Stimulated activated CD8-positive, alpha-beta memory T cell treated with anti-CD3 and anti-CD28 coated beads, Interleukin-4, amount 100 ng/mL, for 4 hours (primary cell): ENCODE measurements at places on chromosomes 3 and 15.

DNA sequence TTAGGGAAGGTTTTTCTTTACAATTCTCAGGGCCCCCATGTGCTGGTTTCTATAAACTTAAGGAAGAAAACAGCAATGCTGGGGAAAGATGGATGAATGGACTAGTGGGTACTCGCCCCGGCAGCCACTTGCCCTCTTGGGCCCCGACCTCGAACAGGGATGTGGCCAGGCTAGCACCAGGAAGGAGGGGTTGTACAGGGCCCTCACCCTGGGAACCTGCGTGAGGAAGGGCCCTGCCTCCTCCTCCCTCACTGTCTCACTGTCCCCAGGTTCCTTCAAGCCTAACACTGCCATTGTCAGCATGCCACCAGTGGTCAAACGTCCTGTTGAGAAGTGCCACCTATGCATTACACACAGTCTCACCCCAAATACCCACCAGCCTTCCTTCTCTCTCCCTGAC is 9.1 kb downstream of the ADAMTS17 start:
- DNase-seq, result no peak

DNA sequence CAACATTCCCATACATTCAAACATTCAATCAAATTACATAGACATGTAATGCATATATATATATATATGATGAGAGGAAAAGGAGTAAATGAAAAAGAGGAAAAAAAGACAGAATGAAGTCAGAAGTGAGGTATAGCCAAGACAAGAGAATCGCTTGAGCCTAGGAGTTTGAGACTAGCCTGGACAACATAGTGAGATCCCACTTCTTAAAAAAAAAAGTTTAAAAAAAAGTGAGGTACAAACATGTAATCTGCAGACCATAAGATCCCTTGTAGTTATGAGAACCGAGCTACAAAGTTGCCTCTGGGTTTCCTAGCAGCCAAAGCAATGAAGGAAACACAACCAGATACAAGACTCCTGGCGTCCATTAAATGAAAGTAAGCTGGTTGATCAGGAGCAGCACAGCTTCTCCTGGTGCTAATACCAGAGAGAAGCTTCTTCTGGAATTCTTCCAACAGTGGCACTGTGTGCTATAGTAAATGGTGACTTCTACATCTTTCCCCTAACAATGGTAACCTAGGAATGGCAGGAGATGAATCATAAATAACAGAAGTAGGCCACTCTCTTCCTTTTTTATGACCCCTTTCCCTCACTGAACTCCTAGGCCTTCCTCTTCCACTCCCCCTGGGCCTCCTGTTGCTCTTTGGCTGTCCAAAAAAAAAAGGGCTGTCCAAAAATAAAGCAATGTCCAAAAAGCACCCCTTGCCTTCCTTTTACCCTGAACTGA is 3.5 kb downstream of the KCNMB3 start:
- DNase-seq, result no peak

- DNase-seq, result no peak
Observed at GRCh38 chr15:84764989-84765388, 16.6 kb downstream of the ZNF592 start.

GRCh38 chr15:50416890-50417289 is 7.3 kb upstream of the USP8 start:
- no peak for DNase-seq

GRCh38 chr15:88397506-88397905 is 69.7 kb downstream of the MRPL46 start:
- no peak for DNase-seq

- DNase-seq, result no peak
Observed at GRCh38 chr3:99508191-99508590, 130.2 kb upstream of the COL8A1 start.

DNA sequence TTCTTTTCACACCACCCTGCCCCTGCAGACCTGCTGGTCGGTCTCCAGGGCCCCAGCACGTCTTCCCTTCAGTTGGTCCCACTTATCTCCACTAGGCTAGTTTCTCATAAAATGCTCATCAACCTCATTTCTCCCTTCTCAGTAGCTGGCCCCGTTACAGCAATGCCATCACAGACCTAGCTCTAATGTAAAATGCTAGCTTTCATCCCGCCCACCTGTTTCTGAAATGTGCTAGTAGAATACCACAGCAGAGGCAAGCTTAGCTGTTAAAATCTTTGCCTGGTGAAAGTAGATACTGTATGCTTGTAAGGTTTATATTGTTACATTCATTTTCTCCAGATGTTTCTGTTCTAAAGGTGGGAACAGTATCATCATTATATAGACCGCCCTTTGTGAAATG is 13.1 kb downstream of the MKRN2OS start:
- no peak for DNase-seq

DNA sequence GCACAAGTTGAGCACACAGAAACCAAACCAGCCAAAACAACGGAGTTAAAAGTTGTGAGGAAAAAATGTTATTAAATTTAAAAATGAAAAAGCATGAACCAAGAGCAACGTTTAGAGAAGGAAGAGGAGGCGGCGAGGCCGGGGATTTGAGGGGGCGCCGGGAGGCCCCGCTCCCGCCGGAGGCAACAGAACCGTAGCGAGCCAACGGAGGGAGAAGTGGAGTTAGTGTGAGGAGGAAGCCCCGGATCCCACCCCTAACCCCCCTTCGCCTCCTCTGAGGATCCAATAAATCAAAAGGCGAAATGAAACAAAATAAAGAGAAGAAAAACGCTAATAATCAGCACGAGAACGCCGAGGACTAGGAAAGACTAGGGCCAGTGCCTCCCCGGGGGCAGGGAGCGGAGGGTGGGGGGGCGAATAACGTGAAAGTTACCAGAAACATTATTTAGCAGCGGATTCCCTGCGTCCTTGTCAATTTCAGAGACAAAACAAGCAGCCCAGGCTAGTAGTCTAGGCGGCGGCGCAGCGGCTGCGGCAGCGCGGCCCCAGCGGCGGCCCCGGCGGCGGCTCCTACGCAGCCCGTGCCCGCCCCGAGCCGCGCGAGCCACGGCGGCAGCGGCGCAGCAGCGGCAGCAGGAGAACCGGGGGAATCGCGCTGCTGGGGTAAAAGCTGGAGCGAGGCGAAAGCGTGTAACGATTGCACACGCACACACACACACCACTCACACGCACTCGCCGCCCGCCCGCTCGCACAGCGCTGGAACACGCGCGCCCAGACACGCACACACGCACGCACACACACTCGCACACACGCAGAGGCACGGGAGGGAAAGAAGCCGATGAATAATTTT is 1.7 kb downstream of the MEIS2 start:
- DNase-seq, result no peak

DNA sequence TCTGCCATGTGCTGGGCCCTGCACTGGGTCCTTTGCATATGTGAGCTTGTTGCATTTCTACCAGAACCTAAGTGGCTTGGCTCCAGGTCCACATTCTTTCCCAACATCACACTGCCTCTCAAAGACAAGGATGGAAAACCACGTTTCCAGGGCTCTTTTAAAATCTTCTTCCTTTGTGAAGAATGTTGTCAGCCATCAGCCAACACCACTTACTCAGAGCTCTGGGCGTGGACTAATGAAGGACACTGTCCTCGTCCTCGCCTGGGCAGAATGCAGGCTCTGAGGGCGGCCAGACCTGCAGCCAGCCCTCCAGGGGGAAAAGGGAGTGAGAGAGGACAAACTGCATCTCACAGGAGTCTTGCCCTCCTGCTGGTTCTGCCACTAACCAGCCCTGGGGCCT is 49.7 kb downstream of the MAGEF1 start:
- no peak for DNase-seq

DNA sequence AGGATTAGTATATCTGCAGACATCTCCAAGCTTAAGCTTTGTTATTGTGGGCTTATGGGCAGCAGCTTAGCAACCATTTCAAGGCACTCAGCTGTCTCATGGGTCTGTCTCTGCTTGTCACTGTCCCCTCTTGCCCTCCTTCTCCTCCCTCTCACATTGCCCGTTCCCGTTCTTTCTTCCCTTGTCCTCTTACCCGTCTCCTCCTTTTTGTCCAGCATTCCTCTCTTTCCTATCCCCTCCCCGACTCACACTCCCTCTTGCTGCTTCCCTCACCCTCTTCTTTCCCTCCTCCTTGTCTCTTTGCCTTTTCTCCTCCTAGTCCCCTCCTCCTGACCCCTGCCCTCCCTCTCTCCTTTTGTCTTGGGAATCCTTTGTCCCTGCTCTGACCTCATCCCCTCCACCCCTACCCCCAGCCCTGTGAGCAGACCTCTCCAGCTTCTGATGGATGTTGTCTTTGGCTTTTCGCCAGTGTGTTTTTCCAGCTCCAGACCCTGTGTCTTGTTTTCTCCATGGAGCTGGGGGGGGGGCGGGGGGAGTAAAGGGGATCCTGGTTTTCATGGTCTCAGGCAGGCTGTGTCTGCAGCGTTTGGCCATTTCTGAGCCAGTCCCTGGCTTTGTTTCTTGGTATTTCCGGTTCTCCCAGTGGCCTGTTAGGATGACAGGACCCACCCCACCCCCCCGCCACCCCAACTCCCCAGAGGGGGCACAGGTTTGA is 47.9 kb upstream of the TRAK1 start:
- no peak for DNase-seq

- peak; percentile 9 for DNase-seq
Observed at GRCh38 chr3:152524198-152525140, 255.7 kb downstream of the MBNL1 start.

DNA sequence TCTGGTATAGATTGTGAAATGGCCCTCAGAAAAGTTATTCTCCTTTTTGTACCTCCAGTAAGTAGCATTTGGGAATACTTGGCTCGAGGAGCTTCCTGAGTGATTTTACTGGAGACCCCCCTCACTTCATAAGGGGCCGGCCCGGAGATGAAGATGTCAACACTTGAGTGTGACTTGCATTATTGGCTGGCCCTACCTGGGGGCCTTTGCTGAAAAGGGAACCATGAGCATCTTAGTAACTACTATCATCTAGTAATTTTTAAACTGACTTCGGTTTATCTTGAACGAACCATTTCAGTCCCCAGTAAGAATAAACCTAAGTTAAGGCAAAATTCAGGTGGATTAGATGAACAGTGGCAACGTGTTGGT is 1.3 kb downstream of the FAIM start:
- DNase-seq, result no peak

- no peak for DNase-seq
Observed at GRCh38 chr3:541062-541801, 344.7 kb downstream of the CHL1 start.

- no peak for DNase-seq
Observed at GRCh38 chr3:159513444-159513843, 475.2 kb upstream of the IL12A start.

DNA sequence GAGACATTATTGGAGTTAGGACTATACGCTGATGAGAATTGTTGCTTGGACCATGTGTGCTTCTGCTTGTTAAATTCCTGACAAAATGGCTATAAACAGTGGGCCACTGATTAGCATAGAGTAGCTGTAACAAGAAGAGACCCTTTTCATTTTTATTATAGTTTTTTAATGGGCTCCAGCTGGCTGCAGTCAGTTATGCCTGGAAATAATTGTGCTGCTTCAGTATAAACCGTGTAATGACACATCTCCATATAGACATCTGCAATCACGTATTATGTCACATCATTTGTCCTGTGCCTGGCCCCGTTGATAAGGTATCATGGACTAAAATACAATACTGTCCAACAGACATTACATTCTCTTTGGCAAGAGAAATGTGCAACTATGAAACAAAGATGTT is 50.9 kb downstream of the ARPP21 start:
- no peak for DNase-seq

- no peak for DNase-seq
Observed at GRCh38 chr3:116663161-116664110, 46.1 kb upstream of the TUSC7 start.

GRCh38 chr15:59558851-59559250 is 52.7 kb upstream of the GCNT3 start:
- no peak for DNase-seq

DNA sequence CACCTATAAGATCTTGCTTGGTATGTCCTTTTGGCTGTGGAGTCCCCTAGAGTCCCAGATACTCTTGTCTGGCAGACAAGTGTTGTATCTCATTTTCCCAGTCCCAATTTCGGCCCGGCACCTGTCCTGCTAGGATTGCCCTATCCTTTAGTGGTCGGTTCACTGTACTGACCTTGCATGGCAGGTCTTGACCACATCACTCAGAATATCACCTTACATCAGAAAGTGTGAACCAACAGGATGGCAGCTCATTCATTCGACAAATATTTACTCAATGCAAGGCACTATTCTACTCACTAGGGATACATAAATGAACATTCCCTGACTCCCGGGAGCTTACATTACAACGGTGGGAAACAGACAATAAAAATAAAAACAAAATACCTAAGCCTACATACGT is 5.7 kb upstream of the CCDC80 start:
- DNase-seq, result no peak

GRCh38 chr15:90103701-90104329 is 1.5 kb upstream of the IDH2 start:
- no peak for DNase-seq

GRCh38 chr3:123586131-123586530 is 1.3 kb upstream of the HACD2 start:
- no peak for DNase-seq

- no peak for DNase-seq
Observed at GRCh38 chr3:17639257-17639656, 103.2 kb downstream of the TBC1D5 start.

GRCh38 chr3:105448338-105448982 is 81.8 kb downstream of the ALCAM start:
- DNase-seq, result no peak

DNA sequence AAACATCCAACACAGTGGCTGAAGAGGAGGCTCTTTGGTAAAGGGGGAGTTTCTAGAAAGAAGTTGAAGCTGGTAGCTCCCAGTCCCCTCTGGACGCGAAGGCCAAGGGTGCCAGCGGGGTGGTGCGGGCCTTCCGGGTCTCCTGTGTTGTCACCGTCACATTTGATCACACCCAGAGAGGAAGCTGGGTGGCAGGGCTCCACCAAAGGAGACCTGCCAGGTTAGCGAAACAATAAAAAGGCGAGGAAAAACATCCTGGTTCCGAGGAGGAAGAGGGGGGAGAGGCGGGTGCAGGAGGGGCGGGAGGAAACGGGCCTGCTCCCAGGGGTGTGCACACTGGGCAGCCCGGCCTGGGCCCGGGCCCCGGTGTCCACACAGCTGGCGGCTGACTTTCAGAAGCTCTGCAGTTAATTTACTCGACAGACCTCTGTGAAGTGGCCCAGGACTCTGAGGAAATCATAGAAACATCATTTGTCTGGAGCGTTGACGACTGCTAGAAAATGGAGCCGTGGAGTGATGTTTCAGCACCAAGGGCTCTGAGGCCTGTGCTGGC is 12.1 kb downstream of the HEG1 start:
- no peak for DNase-seq

- DNase-seq, result no peak
Observed at GRCh38 chr3:74571118-74571517, 43.3 kb downstream of the CNTN3 start.

GRCh38 chr3:179882292-179882691 is 154.4 kb downstream of the PEX5L start:
- no peak for DNase-seq

GRCh38 chr3:99240700-99241099 is 339.2 kb upstream of the DCBLD2 start:
- DNase-seq, result no peak

GRCh38 chr3:106957029-106957428 is 420.2 kb upstream of the CCDC54 start:
- DNase-seq, result no peak

- peak; percentile 5 for DNase-seq
Observed at GRCh38 chr15:60932051-60932915, 296.8 kb downstream of the RORA start.
